ENCODE measurements at places on chromosomes 3 and 15. TPM values are rescaled to one million over a fixed set of nuclear protein-coding genes. Genes with fewer than 3 reads are reported as not detected.

GRCh38 chr15:75902129-75902557 lies 1.5 kb upstream of the FBXO22 start:
- no peaks in the 10 kb centered on the region for H3K36me3 ChIP-seq
- no peak for DNase-seq
- no peak overlapping the region for H3K27ac ChIP-seq
- no peaks in the 10 kb centered on the region for H3K27me3 ChIP-seq
- H3K4me1 ChIP-seq: peaks cover 16% of the 10 kb centered on the region
- no peak overlapping the region for H3K4me3 ChIP-seq

GRCh38 chr3:2921903-2922302 lies 188.3 kb downstream of the IL5RA start:
- no peaks in the 10 kb centered on the region for H3K36me3 ChIP-seq
- H3K4me3 ChIP-seq: no peak overlapping the region

GRCh38 chr15:65177901-65178300 lies 7.2 kb downstream of the CLPX start:
- H3K4me1 ChIP-seq: peaks cover 24% of the 10 kb centered on the region
- peaks cover 34% of the 10 kb centered on the region for H3K36me3 ChIP-seq
- H3K27me3 ChIP-seq: no peaks in the 10 kb centered on the region
- DNase-seq: no peak
- H3K4me3 ChIP-seq: no peak overlapping the region

DNA sequence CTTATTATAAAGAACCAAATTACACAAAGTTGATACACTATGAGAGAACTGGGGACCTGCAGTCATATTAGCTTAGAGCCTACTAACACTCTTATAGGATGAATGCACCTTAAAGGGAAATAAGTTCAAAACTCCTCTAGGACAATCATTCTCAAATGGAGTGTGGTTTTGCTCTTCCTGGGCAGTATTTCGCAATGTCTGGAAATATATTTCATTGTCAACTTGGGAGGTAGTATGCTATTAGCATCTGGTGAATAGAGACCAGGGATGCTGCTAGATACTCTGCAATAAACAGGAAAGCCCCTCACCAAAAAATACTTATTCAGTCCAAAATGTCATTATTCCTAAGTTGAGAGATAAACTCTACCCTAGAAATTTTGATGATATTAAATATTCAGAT lies 451.4 kb upstream of the ARPP21 start:
- H3K36me3 ChIP-seq: no peaks in the 10 kb centered on the region
- no peak for DNase-seq
- no peak overlapping the region for H3K4me3 ChIP-seq
- H3K27ac ChIP-seq: no peak overlapping the region
- no peaks in the 10 kb centered on the region for H3K27me3 ChIP-seq

- H3K27ac ChIP-seq: no peak overlapping the region
- H3K4me1 ChIP-seq: peaks cover 4% of the 10 kb centered on the region
- no peaks in the 10 kb centered on the region for H3K36me3 ChIP-seq
- DNase-seq: no peak
- H3K4me3 ChIP-seq: no peak overlapping the region
These were observed 73.0 kb upstream of the TPM1 start for GRCh38 chr15:62969442-62970089.

DNA sequence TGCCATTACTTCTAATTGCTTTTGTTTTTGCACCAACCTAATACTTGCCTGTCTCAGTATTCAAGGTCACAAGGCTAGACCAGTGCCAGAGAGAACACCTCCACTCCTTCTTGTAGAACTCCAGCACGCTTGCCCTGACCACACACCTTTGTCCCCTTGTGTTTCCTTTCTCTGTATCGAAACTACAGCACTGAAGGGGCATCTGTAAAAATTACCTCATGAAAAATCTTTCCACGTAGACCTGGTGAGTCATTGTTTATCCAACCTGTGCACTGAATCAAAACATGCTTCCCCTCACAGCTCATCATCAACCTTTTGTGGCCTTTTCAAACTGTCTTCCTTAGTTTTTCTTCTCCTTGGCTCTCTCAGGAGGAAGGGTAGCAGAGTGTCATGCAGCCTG lies 259.5 kb downstream of the THRB start:
- no peaks in the 10 kb centered on the region for H3K27me3 ChIP-seq
- no peaks in the 10 kb centered on the region for H3K36me3 ChIP-seq
- H3K27ac ChIP-seq: no peak overlapping the region
- no peak for DNase-seq
- H3K4me3 ChIP-seq: no peak overlapping the region

- no peaks in the 10 kb centered on the region for H3K4me1 ChIP-seq
- no peaks in the 10 kb centered on the region for H3K36me3 ChIP-seq
- H3K27ac ChIP-seq: no peak overlapping the region
These were observed 21.7 kb upstream of the GMNC start for GRCh38 chr3:190883973-190884832.

- DNase-seq: no peak
- no peaks in the 10 kb centered on the region for H3K27me3 ChIP-seq
- H3K4me1 ChIP-seq: no peaks in the 10 kb centered on the region
- no peak overlapping the region for H3K4me3 ChIP-seq
- H3K27ac ChIP-seq: no peak overlapping the region
These were observed 110.3 kb downstream of the GBE1 start for GRCh38 chr3:81651139-81651538.

- H3K4me3 ChIP-seq: no peak overlapping the region
- no peak for DNase-seq
- H3K27ac ChIP-seq: no peak overlapping the region
These were observed 329.2 kb downstream of the ARRDC4 start for GRCh38 chr15:98289747-98290146.

DNA sequence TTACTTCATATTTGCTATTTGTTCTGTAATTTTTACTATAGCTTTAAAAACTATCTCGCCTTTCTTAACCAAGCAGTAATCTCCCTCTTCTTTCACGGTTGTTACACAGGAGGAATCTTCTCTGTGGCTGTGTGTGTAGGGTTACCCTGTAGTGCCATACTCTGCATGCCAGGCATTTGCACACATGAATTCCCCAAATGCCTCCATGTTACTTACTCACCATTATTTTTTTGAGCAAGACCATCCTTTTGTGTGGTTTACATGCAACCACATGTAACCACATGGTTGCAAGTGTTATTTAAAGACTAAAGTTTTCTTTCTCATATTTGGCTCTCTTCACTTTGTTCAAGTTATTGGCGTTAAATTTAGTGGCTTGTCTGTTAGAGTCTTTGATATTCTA lies 45.5 kb downstream of the HPS3 start:
- no peak overlapping the region for H3K27ac ChIP-seq
- H3K4me1 ChIP-seq: peaks cover 12% of the 10 kb centered on the region
- H3K27me3 ChIP-seq: no peaks in the 10 kb centered on the region
- H3K4me3 ChIP-seq: no peak overlapping the region
- no peaks in the 10 kb centered on the region for H3K36me3 ChIP-seq
- no peak for DNase-seq

DNA sequence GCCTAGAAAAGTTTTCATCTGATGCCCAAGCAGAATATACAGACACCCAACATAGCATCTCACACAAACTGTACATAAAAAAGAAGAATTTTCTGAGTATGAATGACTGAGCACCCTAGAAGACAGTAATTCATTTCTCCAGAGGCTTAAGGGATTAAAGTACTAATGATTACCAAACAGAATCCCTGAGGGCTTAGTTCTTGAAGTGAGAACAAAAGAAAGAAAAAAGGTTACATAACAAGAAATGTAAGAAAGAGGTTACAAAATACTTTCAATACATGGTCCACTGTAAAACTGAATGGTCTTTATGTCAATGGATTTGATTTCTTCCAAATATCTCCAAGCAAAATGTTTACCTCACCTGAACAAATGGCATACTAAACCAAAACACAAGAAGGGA lies 9.1 kb upstream of the NEK10 start:
- no peaks in the 10 kb centered on the region for H3K27me3 ChIP-seq
- H3K4me3 ChIP-seq: no peak overlapping the region
- no peak for DNase-seq
- no peak overlapping the region for H3K27ac ChIP-seq
- peaks cover 11% of the 10 kb centered on the region for H3K4me1 ChIP-seq
- H3K36me3 ChIP-seq: peaks cover 5% of the 10 kb centered on the region

DNA sequence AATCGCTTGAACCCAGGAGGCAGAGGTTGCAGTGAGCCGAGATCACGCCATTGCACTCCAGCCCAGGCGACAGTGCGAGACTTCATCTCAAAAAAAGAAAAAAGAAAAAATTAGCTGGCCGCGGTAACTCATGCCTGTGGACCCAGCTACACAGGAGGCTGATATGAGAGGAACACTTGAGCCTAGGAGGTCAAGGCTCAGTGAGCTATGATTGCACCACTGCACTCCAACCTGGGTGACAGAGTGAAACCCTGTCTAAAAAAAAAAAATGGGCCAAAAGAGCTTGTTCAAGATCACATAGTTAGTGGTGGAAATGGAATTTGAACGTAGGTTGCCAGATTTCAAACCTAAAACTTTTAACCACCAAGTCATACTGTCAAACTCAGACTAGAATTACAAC lies 46.2 kb upstream of the PPP4R2 start:
- no peaks in the 10 kb centered on the region for H3K36me3 ChIP-seq
- no peak overlapping the region for H3K4me3 ChIP-seq
- no peaks in the 10 kb centered on the region for H3K27me3 ChIP-seq
- H3K27ac ChIP-seq: no peak overlapping the region

DNA sequence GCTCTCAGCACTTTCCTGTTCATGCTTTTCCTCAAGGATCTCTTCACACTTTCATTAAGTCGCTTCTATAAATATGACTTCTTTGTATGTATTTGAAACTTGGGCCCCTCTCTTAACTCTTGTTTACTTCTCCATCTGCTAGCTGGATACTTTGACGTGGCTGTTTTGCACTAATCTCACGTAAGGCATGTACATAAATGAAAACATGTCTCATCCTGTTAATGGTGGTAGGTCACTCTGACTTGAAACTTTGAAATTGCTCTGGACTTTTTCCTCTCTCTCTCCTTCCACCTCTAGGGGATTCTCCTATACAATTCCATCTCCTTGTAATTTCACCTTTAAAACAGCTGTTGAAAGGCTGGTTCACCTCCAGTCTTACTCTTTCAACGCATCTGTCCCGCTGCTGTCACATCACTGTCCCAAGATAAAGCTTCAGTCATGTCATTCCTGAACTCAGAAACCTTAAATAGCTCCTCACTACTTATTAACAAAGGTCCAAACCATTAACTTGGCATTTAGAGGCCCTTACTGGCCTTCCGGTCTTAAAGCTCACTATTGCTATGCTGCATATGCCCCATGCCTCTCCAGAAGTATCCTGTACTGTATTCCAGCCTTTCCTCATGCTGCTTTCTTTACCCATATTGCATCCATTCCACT lies 1.2 kb downstream of the BLOC1S6 start:
- H3K27ac ChIP-seq: peak overlapping the region; percentile 99
- peaks cover 53% of the 10 kb centered on the region for H3K4me1 ChIP-seq
- no peak for DNase-seq
- H3K4me3 ChIP-seq: peak overlapping the region; percentile 93
- H3K27me3 ChIP-seq: no peaks in the 10 kb centered on the region

DNA sequence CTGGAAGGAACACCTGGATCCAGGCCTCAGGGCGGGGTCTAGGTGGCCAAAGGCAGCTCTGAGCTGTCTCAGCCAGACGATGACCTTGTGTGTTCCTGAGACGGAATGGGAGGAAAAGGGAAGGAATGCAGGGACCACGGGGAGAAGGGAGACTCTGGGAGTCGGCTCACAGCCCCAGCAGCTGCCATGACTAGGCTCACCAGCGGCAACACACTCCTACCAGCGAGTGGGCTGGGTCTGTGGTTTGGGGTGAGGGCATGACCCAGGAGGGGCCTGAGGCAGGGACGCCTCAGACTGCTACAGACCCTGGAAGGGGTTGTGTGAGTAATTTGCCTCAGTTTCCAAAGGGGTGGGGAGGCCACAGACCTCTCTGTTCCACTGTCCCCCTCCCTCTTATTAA lies 19.8 kb downstream of the IQSEC1 start:
- H3K4me1 ChIP-seq: no peaks in the 10 kb centered on the region
- H3K27me3 ChIP-seq: no peaks in the 10 kb centered on the region
- H3K27ac ChIP-seq: no peak overlapping the region
- no peak overlapping the region for H3K4me3 ChIP-seq
- no peaks in the 10 kb centered on the region for H3K36me3 ChIP-seq

GRCh38 chr15:87711026-87711425 lies 545.5 kb downstream of the NTRK3 start:
- no peak overlapping the region for H3K4me3 ChIP-seq
- H3K27me3 ChIP-seq: no peaks in the 10 kb centered on the region
- H3K27ac ChIP-seq: peak overlapping the region; percentile 31
- no peak for DNase-seq
- H3K4me1 ChIP-seq: peaks cover 33% of the 10 kb centered on the region

DNA sequence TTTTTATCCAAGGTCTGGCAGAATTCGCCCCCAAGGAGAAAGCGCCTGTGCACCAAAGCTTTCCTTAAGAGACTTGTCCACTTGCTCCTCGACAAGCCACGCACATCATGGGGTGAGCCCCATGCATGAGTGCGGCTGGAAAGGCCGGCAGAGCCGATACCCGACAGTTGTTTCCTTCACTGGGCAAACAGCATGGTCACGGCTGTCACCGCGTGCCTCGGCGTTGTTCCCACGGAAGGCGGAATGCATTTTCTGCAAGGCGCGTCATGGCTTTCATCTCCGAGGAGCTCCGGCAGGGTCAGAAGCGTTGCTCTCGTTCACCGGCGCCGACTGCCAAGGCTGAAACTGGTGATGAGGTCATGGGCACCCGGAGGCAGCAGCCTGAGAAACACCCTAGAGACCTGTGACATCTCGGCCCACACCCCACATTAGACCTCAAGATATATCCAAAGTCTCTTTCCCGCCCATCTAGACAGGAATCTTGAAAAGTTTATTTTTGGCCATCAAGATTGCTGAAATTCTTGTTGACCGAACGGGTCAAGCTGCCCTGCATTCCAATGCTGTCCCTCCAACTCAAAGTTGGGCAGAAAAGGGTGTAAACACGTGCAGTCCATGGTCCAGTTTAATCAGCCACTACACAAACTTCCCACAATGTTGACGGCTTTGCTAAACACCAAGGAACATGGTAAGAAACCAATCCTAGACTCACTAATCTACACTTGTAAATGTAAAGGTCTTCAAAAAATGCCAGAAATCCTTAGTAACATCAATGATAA lies 604 bp upstream of the TJP1 start:
- peak overlapping the region; percentile 77 for H3K4me3 ChIP-seq
- peak; percentile 87 for DNase-seq
- H3K27ac ChIP-seq: peak overlapping the region; percentile 97
- H3K36me3 ChIP-seq: no peaks in the 10 kb centered on the region
- H3K4me1 ChIP-seq: peaks cover 22% of the 10 kb centered on the region
- H3K27me3 ChIP-seq: no peaks in the 10 kb centered on the region

- H3K4me3 ChIP-seq: no peak overlapping the region
- peaks cover 54% of the 10 kb centered on the region for H3K36me3 ChIP-seq
- no peaks in the 10 kb centered on the region for H3K27me3 ChIP-seq
- DNase-seq: no peak
These were observed 39.0 kb downstream of the RGMA start for GRCh38 chr15:93049914-93050578.

- no peaks in the 10 kb centered on the region for H3K36me3 ChIP-seq
- no peak overlapping the region for H3K4me3 ChIP-seq
- no peaks in the 10 kb centered on the region for H3K27me3 ChIP-seq
- H3K4me1 ChIP-seq: no peaks in the 10 kb centered on the region
- DNase-seq: no peak
- H3K27ac ChIP-seq: no peak overlapping the region
These were observed 94.1 kb upstream of the MRPL3 start for GRCh38 chr3:131596884-131597283.

GRCh38 chr3:37250435-37250834 lies 76.1 kb upstream of the LRRFIP2 start:
- peaks cover 44% of the 10 kb centered on the region for H3K4me1 ChIP-seq
- no peak overlapping the region for H3K4me3 ChIP-seq
- no peaks in the 10 kb centered on the region for H3K27me3 ChIP-seq
- DNase-seq: no peak

The GOLGA6B gene
- not detected for total RNA-seq

The SRGAP3 gene
- total RNA-seq: 6.1 TPM

The PIGBOS1 gene
- 19.6 TPM for total RNA-seq

The SYNPR gene
- 1.4 TPM for total RNA-seq

The INTS14 gene
- total RNA-seq: 23.5 TPM

The SEC11A gene
- total RNA-seq: 139 TPM

The EIF2B5 gene
- total RNA-seq: 33.2 TPM

The PIK3R4 gene
- 39.2 TPM for total RNA-seq
